ENCODE measurements at places on chromosomes 2 and 18.

DNA sequence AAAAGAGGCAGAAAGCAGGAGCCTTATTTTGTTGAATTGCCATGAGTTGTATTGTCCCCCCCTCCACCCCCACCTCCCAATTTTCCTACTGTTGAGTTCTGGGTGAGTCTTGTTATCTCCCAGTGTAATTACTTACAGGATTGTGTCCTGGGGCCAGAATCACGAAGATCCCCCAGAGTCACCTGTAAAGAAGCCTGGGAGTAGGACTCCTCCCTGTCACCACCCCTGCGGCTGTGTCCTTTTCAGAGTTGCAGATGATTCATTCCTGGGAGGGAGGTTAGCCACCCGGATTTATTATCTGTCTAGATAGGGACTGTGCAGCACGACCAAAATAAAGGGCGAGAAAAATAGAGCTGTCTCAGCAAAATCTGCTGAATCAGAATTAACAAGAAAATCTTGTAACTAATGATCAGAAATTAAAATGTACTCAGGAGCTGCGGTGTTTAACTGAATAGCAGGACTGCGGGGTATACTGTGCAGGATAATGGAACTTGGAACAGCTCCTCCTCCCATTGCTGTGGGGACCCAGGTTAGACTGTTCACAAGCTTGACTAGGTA is 81.7 kb upstream of the CAPN13 start:
- no peak for DNase-seq

- no peak for DNase-seq
These were observed 133.3 kb downstream of the OSR1 start for GRCh38 chr2:19225126-19225525.

DNA sequence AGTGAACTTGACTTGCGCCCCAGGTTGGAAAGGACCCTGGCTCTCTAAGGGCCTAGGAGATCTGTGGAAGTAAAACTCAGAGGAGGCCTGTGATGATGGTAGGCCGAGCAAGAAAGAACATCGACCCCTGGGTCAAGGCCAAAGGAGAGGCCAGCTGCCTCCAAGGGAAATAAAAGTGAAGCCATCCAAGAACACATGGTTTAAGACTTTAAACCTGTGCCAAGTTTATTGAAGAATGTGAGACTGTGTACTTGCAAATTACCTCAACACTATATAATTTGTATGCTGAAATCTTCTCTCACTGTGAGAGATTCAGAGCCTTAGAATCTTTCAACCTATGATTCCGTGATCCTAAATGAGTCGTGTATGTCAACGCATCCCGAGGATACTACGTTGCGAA is 40.7 kb upstream of the COBLL1 start:
- DNase-seq = no peak

DNA sequence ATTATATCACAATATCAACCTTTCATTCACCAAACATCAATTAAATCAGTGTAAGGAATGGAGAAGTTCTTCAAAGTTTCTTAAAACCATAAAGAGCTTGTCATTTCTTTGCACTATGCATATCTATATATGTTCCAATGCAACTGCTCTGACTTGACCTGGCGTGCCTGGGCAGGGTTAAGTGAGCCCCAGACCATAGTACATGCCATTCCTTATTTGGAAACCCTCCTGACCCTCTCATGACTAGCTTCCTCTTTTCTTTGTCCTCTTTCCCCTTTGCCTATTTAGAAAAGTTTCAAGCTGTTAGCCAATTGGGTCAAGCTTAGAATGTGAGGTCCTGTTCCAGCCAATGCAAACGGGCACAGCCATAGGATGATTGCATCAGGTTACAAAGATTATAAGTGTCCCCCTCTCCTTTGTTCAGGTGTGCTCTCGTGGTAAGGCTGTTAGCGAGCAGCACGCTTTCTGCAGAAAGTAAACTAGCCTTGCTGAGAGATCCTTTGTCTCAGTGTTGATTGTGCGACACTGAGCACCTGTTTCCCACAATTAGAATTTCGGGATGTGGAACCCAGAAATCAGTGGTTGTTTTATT is 78.2 kb upstream of the UXS1 start:
- no peak for DNase-seq

DNA sequence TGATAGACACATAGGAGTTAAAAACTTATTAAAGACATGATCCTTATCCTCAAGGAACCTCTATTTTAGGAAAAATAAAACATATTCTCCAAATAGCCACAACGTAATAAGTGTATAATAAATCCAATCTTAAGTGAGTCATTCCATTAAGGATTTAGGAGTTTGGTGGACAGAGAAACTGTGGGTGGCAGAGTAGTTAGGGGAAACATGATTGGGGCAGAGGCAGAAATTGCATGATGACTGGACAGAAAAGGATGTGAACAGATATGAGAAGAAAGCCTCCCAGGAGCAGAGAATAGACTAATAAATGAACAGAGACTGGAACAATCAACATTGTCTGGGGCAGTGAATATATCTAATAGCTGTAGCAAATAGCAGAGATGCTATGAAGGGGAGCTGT is 48.1 kb upstream of the SIGLEC15 start:
- no peak for DNase-seq

DNA sequence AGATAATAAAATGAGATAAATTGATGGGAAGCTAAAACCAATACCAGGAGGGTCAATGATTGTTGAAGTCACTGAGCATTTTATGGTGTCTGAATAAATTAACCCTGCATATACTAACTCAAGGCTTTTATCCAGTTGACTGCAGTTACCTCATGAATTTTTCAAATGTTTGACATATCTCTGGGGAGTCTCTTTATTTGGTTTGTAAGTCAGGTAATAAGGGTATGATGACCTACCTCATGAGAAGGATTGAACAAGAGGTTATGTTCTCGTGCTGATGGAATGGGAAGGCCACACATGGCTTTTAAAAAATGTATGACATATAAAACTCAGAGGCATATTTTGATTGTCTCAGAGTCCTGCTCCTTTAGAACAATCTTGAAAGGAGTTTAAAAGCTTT is 237.6 kb downstream of the THSD7B start:
- no peak for DNase-seq

GRCh38 chr18:80190311-80190710 is 57.0 kb downstream of the PARD6G start:
- DNase-seq = no peak

GRCh38 chr18:77031662-77032061 is 100.9 kb downstream of the MBP start:
- DNase-seq = no peak

GRCh38 chr2:129301431-129301913 is 678.0 kb upstream of the RAB6C start:
- DNase-seq = no peak

GRCh38 chr2:73197579-73197978 is 4.8 kb upstream of the NOTO start:
- DNase-seq = no peak

DNA sequence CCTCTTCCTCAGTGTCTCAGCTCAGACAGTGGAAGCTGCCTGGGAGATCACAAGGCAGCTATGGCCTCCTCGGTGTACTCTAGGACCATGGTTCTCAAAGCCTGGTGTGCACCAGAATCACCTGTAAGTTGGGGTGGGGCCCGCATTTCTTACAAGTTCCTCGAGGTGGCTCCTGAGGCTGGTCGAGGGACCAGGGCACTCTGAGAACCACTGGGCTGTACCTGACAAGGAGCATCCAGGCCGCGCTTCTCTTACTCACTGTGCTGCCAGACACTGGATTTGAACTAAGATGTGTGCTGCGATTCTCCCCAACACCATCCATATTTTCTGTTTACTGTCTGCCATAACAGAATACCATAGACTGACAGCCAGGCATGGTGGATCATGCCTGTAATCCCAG is 59.5 kb downstream of the DIPK1C start:
- DNase-seq = no peak

DNA sequence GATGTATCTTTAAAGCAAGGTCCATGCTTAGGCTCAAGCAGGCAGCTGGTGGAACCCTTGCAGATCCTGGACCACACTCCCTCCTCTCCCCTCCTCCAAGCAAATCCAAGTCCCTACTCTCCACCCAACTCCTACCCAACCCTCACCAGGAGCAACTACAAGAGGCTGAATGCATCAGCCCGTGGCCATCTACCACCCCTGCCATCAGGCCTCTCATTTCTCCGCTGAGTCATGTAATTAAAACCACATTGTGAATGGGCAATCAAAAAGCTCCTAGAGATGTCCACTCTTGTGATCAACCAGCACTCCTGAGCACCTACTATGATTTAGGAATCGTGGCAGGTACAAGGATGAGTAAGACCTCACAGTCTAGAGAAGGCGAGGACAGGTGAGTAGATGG is 142.2 kb upstream of the CAPN13 start:
- DNase-seq = no peak

GRCh38 chr2:119212139-119212800 is 11.4 kb upstream of the STEAP3 start:
- no peak for DNase-seq

DNA sequence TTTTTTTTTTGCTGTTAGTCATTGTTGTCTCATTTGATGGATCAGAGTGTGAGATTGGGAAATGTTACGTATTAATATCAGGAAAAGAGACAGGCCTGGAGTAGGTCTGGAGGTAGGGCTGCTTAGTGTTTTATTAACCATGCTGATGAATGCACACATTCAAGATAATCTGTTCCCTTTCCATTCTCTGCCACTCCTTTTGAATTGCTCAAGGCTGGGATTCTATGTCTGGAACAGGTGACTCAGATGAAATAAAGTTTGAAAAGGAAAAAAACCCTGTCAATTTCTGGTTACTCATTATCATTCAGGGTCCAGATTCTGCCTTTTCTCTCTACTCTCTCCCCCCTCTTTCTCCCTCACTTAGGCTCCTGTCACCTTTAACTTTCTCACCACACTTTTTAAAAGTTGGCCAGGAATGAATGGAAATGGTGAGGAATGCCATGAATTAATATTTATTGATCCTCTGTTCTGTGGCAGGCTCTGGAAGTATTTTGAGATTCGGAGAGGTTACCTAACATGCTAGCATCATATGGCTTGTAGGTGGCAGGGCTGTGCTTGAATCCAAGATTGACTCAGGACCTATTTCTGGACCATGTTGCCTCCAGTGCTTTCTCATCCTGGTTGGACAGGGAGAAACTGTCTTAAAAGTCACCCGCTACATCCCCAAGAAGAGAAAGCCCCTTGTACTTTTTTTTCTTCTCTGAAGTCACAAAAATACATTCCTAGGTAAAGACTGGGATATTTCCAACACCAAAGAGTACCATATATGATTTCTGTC is 40.2 kb downstream of the MAP4K4 start:
- DNase-seq = no peak

DNA sequence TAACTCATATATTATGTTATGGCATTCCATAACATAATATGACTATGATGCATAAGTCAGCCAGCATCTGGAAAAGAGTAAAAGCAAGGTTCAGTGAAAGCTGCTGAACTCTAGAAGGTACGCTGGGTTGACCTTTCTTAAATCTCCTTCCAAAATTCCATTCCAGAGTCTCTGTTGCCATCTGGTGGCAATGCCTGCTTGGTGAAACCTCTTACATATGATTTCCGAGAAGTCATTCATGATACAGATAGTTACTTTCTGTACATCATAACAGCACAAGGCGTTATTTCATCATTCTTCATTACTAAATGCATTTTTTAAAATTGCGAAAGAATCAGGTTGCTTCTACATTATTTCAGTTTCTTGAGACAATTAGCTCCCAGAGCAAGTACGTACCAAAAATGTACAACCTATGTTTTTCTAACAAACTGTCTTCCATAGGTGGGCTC is 7.0 kb upstream of the EPG5 start:
- DNase-seq = peak; percentile 54

DNA sequence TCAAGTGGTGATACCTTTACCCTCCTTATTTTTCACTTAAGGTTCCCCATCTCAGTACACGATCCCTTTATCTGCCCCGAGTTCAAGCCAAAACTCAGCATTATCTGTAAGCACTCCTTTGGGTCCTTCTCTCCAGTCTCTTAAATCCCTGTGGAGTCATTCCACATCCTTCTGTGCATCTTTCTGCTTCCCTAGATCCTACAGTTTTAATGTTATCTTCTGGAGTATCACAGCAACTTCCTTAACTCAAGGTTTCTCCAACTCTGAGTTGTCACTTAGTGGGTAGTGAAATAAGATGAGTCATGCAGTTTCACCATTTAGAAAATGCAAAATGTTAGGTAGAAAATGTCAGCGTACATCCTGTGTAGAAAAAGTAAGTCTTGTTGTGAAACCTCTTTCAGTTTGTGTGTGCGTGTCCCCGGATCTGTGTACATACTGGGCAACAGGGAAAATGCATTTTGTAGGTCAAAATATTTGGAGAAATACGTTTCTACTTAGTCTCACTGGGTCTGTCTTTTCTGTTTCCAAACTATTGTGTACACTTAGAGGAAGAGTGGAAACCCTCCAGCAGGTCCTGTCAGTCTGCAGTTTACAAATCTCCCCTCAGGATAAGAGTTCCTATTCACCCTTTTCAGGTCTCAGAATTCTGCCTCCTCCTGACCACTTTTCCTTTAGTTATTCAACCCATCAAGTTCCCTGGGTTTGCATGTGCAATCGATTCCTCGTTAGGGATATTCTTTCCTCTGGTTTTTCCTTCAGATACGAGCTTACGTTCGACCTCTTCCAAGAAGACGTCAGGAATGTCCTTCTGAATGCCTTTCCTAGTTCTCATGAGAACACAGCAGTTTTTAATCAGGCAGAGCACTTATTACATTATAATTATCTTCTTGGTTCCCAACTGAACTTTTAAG is 154.8 kb downstream of the TGIF1 start:
- no peak for DNase-seq

DNA sequence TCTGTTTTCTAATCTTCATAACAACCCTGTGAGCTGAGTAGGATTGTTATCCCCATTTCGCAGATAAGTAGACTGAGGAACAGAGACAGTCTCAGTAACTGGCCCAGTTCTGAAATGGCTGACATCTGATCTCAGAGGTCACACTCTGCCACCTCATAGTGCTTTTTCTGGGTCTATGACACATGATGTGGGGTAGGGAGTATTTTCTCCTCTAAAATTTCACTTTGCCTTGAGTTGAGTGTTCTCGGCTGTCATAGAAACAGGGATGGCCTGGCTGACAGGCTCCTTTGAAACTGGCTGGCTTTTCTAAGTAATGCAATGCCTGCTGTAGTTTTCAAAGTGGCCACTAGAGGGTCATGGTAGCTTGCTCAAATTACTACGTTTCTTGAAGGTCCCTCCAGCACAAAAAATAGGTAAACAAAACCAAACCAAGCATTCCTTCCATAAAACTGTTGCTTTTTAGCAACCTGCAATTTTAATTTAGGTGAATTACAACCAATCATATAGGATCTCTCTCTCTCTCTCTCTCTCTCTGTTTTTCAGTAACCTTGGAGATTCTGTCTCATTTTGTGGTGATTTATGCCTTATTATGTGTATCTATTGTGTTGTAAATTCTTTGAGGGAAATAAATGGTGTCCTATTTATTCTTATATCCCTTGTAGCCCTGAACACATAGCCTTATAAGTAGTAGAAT is 84.2 kb upstream of the TTN start:
- DNase-seq = peak; percentile 48

GRCh38 chr2:199535445-199536177 is 77.9 kb upstream of the SATB2 start:
- no peak for DNase-seq

- no peak for DNase-seq
These were observed 94.1 kb downstream of the ANKRD44 start for GRCh38 chr2:197216361-197216979.

DNA sequence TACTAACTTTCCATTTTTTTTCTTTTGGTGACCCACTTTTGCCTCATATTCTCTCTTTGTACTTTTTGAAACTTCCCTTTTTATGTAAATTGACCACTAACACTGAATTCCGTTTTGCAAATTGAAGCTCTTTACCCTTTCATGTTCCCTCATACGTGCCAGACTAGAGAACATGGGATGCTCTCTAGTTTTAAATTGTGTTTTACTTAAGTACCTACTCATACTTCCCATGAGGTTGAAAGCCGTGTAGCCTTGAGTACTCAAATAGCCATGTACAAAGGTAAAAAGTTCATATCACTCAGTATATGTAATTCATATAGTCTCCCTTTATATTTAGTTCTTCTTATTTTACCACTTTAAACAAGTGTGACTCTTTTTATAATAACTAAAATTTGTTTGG is 119.7 kb downstream of the PIK3C3 start:
- DNase-seq = no peak
